ENCODE measurements at places on chromosomes 3 and 15. TPM values are rescaled to one million over a fixed set of nuclear protein-coding genes. Genes with fewer than 3 reads are reported as not detected.
A peak's percentile ranks its signal among the peaks of the same experiment; 100 is the strongest.

DNA sequence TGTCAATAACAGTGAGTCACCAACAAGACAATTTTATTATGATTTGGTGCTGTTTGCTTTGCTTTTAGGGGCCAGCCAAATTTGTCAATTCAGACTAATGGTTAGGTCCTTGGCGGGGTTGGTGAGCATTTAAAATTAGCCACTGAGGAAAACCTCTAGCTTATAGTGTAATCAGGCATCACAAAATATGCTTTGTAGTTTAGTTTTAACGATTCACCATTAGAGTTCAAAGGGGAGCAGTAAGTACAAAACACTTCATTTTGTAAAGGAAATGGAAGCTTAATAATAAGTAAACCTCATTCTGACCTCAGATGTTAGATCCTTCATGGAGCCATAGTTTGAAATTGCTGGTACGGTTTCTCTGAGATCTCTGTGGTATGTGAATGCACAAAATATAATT is 218.4 kb upstream of the GOLIM4 start:
- DNase-seq, result no peak

- DNase-seq, result no peak
Measured at GRCh38 chr15:73455876-73456275, 12.9 kb downstream of the REC114 start.

DNA sequence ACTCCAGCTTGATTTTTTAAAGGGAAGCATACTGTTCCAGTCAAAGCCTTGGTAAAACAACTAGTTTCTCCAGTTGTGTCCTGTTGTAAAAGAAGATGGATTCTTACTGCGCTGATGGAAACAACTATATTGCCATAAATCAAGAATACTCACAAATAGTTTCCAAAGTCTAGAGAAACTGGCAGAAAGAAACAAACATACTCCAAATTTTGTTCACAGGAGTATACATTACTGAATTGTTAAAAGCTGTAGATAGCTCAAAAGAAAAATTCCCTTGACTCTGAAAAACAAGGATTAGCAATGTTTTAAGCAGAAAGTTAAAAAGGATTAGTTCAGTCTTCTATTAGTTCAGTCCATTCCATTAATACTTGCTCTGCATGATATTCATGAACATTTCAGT is 27.6 kb downstream of the SORD start:
- no peak for DNase-seq

DNA sequence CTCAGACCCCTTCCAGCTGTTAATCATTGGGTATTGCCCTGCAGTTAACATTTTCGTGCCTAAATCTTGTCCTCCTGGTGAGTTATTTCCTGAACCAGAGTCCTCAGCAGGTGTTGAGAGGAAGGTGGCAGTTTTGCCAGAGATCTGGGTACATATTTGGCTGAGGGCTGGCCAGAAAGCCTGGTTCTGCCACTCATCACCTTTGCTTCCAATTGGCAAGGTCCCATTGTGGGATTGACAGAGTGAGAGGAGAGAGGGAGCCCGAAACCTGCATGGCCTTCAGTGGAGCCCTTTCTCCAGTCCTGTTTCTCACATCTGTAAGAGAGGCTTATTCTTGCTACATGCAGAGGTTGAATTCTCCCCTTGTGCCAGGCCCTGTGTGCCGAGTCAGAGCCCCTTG is 8.9 kb upstream of the TKT start:
- DNase-seq, result no peak

DNA sequence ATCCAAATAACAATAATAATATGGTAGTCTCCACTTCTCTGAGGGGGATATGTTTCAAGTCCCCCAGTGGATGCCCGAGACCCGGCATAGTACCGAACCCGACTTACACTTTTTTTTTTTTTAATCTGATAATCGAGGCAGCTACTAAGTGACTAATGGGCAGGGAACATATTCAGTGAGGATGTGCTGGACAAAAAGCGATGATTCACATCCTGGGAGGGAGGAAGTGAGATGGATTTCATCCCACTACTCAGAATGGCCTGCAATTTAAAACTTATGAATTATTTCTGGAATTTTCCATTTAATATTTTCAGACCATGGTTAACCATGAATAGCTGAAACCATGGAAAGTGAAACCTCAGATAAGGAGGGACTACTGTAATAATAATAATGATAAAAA is 49.5 kb upstream of the SELENOK start:
- DNase-seq, result peak; percentile 16

HIGD2B gene
- total RNA-seq, result not detected

- DNase-seq, result no peak
Measured at GRCh38 chr3:61520966-61521628, 40.3 kb upstream of the PTPRG start.

- DNase-seq, result peak; percentile 76
Measured at GRCh38 chr3:190728574-190729246, 133.8 kb downstream of the GMNC start.

Measured in myocyte (in vitro differentiated cells).